ENCODE measurements at places on chromosomes 3 and 15. TPM values are rescaled to one million over a fixed set of nuclear protein-coding genes. Genes with fewer than 3 reads are reported as not detected.

The SLC15A2 gene
- total RNA-seq = 0.11 TPM

The BTBD1 gene
- 119 TPM for total RNA-seq

The LYZL4 gene
- not detected for total RNA-seq

The CCDC33 gene
- 0.12 TPM for total RNA-seq

The WNT5A gene
- 4.4 TPM for total RNA-seq

The PLSCR5 gene
- not detected for total RNA-seq

The ZNF660 gene
- 1.7 TPM for total RNA-seq

The ITPKA gene
- total RNA-seq = 18.1 TPM

The PRTG gene
- total RNA-seq = 1.5 TPM

The RBP2 gene
- not detected for total RNA-seq

The GOLGA6A gene
- total RNA-seq = not detected

The RARRES1 gene
- total RNA-seq = 26.2 TPM

The FAM162A gene
- 18.0 TPM for total RNA-seq

The MAN2C1 gene
- 156 TPM for total RNA-seq

The TIGIT gene
- total RNA-seq = not detected

The PTX3 gene
- 186 TPM for total RNA-seq

The DBR1 gene
- 21.5 TPM for total RNA-seq

The GOLGA8M gene
- 2.5 TPM for total RNA-seq

The SCN11A gene
- total RNA-seq = under 0.01 TPM

The SAMMSON gene
- 0.25 TPM for total RNA-seq

The CLSTN2 gene
- 1.00 TPM for total RNA-seq

The PLA2G4B gene
- 1.2 TPM for total RNA-seq

The GOLGA8H gene
- 0.33 TPM for total RNA-seq

The GTF2E1 gene
- total RNA-seq = 23.9 TPM

The PLA2G4D gene
- total RNA-seq = not detected

The SLC9A9 gene
- total RNA-seq = 8.0 TPM

The NPAP1 gene
- not detected for total RNA-seq

The CYB561D2 gene
- total RNA-seq = 39.6 TPM

The ZNF620 gene
- total RNA-seq = 0.87 TPM

The MKRN3 gene
- total RNA-seq = 0.37 TPM

The VILL gene
- 5.3 TPM for total RNA-seq

The ACVR2B gene
- total RNA-seq = 2.7 TPM

The C3orf85 gene
- total RNA-seq = not detected

The CHRM5 gene
- 0.75 TPM for total RNA-seq

The KLHL40 gene
- not detected for total RNA-seq

The PP2D1 gene
- not detected for total RNA-seq

The EXOG gene
- total RNA-seq = 12.0 TPM

The ISLR2 gene
- 0.25 TPM for total RNA-seq

The SLC22A13 gene
- total RNA-seq = 0.22 TPM

The SMAD6 gene
- total RNA-seq = 11.0 TPM

The CPLX3 gene
- not detected for total RNA-seq

The LRRC49 gene
- 19.7 TPM for total RNA-seq

The ANP32A gene
- 45.7 TPM for total RNA-seq

The CKMT1B gene
- total RNA-seq = not detected

The HRG gene
- not detected for total RNA-seq

The HYAL3 gene
- total RNA-seq = 3.2 TPM

The HHLA2 gene
- total RNA-seq = not detected

The KIF7 gene
- 18.0 TPM for total RNA-seq

The LRRK1 gene
- total RNA-seq = 10.6 TPM
